ENCODE measurements at places on chromosomes 2 and 18. TPM values are rescaled to one million over a fixed set of nuclear protein-coding genes. Genes with fewer than 3 reads are reported as not detected.

CHRND gene
- not detected for polyA plus RNA-seq

EN1 gene
- polyA plus RNA-seq: 0.34 TPM

SKA1 gene
- not detected for polyA plus RNA-seq

NMS gene
- polyA plus RNA-seq: not detected

DSG4 gene
- not detected for polyA plus RNA-seq

TSPYL6 gene
- not detected for polyA plus RNA-seq

SALL3 gene
- not detected for polyA plus RNA-seq

All from adipose tissue (tissue), 3 donors.